ENCODE measurements at places on chromosomes 3 and 15.

DNA sequence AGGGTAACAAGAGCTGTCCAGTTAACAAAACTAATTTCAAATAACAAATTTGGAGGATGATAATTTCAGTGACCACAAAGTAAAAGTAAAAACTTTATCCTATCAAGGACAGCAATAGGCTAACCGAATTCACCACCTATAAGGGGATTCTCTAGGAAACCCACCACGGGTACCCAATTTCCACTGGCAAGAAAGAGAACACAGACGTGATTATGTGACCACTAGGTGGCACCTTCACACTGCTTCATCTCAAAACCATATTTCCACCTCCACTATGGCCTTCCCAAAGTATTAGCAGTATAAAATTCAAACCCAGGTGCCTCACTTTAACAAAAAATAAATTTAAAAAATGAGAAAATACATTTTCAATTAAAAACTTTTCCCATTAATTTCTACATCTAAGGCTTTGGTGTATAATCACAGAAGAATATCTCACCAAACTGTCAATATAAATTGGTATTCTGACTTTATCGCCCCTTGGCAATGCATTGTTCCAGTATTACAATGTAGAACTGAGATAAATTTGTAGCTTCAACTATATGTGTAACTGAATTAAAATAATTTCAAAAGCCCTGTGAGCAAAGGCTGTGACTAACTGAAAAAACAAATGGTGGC, 96.5 kb downstream of the FSIP1 start:
- peak; percentile 46 for DNase-seq

DNA sequence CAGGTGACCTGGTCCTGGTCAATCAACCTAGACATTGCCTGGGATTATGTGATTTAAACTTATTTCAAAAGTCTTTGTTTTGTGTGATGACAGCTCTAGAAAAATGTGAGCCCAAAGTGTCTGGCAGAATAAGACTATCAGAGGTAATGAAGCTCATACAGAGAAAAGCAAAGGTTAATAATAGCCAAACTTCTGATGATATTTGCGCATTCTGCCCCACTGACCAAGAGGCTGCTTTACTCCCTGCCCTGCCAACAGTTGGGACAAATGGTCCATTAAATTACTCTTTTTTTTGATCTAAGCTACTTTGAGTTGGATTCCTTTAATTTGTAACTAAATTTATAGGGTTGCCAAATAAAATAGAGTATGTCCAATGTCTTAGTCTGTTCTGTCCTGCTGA, 911.2 kb downstream of the MCTP2 start:
- no peak for DNase-seq

GRCh38 chr15:62867844-62868243, 174.7 kb upstream of the TPM1 start:
- no peak for DNase-seq

- peak; percentile 26 for DNase-seq
These were observed 284 bp upstream of the TSC22D2 start for GRCh38 chr3:150407808-150408220.

DNA sequence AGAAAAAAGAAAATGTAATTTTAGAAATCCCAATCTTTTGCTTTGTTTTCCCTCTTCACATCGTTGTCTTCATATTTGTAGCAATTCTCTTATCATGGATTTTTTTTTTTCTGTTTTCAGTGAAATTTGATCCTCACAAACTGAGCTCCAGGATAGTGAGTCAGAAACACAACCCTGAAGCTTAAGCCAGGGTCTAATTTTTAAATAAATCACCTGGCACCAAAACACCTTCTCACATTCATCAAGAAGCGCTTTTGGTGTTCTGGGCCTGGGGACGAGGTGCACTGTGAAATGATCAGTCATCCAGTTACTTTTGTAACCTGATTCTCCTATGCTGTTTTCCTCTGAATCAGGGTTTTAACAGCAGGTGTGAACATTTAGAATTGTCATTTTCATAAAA, 87.7 kb downstream of the REC114 start:
- no peak for DNase-seq

- no peak for DNase-seq
These were observed 4.4 kb downstream of the PLA2G4D start for GRCh38 chr15:42089942-42090341.

DNA sequence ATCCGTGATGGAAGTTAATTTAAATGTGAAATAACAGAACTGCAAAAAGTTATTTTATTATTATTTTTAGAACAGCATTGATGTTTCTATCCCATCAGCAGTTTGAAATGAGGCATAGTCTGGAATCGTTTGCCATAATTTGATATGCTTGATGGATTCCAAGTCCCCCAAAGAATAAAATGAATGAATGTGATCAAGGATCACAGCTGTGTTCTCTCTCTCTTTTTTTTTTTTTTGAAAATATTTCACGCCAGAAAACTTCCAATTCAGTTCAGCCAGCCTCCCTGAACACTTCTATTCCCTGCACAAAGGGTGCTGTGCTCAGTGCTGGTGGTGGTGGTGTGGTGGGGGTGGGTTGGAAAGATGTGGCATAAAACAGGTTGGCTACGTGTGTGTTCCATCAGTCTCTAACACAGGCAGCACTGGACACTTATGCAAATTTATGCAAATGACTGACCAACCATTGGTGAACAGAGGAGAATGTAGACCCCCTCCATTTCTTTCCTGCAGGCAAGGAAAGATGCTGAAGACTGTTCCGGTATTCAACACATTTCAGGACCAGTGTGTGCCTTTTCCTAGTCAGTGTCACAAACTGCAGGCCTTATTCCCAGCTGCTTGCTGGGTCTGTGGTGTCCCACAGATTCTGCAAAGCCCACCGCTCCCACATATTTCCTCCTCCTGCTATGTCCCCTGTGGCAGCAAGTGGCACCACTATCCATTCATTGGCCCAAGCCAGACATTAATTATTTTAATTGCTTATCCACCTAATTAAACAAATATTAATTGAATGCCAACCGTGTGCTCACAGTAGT, 10.6 kb downstream of the ARNT2 start:
- DNase-seq, result no peak

GRCh38 chr3:138898301-138898700, 48.6 kb downstream of the FOXL2 start:
- no peak for DNase-seq

GRCh38 chr3:40871394-40871793, 327.9 kb upstream of the CTNNB1 start:
- no peak for DNase-seq

GRCh38 chr3:46648096-46648495, 35.8 kb downstream of the FAM240A start:
- no peak for DNase-seq

- DNase-seq, result no peak
These were observed 503.6 kb upstream of the NAALADL2 start for GRCh38 chr3:174355505-174355904.

GRCh38 chr3:72031581-72031980, 246.6 kb upstream of the PROK2 start:
- DNase-seq, result no peak

DNA sequence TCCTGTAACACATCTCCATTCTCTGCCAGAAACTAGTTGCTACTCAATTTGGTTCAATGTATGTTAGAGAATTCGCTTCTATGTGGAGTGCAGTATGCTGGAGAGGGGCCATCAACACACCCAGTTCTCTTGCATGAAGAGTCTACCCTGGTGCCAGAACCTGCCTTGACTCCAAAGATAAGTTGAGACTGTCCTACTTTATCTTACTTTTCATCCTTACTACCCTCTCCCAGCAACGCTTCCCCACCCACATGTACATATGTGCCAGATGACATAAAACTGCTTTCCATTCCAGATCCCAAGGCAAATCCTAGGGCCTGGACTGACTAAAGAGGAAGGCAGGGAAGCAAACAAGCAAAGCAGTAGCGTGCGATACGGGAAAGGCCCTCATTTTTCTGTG, 442.6 kb upstream of the THRB start:
- DNase-seq, result no peak

DNA sequence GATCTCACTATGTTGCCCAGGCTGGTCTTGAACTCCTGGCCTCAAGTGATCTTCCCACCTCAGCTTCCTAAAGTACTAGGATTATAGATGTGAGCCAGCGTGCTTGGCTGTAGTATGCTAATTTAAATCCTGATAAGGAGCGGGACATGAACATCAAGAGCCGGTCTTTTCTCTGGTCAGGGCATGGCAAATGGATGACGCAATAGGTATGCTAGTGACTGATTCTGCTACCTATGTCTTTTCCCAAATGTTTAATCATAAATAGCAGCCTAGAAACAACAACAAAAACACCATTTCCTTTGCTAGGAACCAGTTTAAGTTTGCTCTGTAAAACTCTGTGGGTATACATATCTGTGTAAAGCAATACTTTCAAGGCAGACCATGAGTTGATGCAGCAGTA, 64.7 kb downstream of the STARD9 start:
- DNase-seq, result no peak

GRCh38 chr15:57041416-57041815, 123.0 kb downstream of the TCF12 start:
- DNase-seq, result no peak

DNA sequence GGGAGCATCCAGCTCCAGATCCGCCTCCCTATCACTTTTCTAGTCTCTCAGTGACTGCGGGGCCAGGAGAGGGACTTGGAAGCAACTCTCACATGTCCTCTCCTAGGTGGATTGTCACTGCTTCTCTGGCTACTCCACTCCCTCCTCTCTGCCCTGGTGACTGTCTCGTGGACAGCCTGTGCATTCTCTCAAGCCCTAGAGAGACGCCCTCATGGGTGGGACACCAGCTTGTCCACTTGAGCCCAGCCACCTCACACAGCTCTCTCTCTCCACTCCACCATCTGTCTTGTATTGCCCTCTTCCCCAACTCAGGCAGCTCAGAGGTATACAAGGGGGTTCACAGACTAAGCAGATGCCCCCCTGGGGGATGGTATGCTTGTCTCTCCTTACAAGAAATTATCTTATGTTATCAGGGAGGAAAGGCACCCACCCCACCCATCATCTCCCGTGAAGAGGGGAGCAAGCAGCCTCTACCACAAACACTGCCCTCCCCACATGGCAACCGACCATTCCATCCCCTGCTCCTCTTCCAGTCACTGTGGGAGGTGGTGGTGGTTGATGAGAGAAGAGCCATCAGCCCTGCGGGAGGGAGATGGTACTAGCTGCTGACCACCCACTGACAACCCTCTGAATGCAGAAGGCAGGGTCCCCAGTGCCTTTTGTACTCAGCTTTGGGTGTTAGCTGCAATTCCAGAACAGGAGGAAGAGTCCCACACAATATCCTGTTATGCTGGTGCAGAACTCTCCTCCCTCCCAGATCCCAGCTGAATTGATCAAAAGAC, 15.5 kb upstream of the LOXL1 start:
- no peak for DNase-seq

GRCh38 chr15:82803793-82804574, 1.9 kb downstream of the FSD2 start:
- DNase-seq, result no peak

- DNase-seq, result no peak
These were observed 38.2 kb upstream of the PLCL2 start for GRCh38 chr3:16846373-16847080.

GRCh38 chr15:100150906-100151305, 190.9 kb downstream of the ADAMTS17 start:
- no peak for DNase-seq

- no peak for DNase-seq
These were observed 59.4 kb downstream of the CALML4 start for GRCh38 chr15:68145706-68146105.

DNA sequence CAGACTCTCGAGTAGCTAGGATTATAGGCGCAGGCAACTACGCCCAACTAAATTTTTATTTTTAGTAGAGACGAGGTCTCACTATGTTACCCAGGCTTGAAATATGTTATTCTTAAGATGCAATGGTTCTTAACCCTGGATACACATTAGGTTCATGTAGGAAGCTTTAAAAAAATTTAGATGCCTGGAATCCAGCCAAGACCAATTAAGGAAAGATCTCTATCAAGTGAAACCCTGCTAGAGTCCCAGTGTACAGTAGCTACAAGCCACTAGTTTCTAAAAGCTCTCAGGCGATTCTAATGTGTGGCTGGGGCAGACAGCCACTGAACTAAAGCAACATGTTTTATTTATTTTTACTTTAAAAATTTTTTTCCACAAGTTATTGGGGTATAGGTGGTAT, 33.2 kb downstream of the TRIM69 start:
- no peak for DNase-seq

- no peak for DNase-seq
These were observed 23.7 kb downstream of the PHLDB2 start for GRCh38 chr3:111882799-111883198.

DNA sequence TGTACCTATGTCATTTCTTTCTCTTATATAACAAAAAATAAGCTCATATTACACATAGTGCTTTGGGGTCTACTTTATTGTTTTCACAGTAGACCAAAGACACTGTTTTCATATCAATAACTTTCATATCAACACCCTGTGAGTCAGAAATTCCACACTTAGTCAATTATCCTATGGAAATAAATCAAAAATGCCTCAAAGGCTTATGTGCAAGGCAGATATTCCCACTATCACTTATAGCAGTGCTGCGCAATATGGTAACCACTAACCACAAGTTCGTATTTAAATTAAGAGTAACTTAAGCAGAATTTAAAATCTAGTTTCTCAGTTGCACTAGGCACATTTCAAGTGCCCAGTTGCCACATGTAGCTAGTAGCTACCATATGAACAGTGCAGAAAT, 15.9 kb downstream of the SCG3 start:
- no peak for DNase-seq

- DNase-seq, result peak; percentile 54
These were observed 28.5 kb upstream of the CMSS1 start for GRCh38 chr3:99789011-99789721.
